Dermis blood vessel endothelial cell (primary cell): ENCODE measurements at places on chromosomes 13 and 19. TPM values are rescaled to one million over a fixed set of nuclear protein-coding genes. Genes with fewer than 3 reads are reported as not detected.

DNA sequence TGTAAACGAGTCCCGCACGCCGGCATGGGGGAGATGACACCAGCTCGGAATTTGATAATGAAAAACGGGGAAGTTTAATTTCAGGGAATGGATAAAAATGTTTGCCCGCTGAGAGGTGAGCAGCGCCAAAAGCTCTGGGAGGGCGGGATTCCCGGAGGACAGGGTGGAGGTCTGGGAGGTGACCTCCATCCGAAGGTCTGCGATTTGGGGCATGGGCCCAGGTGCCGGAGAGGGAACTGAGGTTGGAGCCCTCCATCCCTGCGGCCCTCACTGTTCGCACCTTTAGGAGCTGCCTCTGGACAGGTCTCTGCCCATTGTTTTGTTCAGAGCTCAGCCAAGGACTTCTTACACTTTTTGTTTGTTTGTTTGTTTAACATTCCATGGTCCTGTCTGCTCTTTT lies 129.8 kb downstream of the URI1 start:
- no peak for DNase-seq

- DNase-seq = no peak
Measured at GRCh38 chr19:55018216-55018615, 19.8 kb downstream of the GP6 start.

- DNase-seq = no peak
Measured at GRCh38 chr19:33828266-33829075, 31.8 kb downstream of the KCTD15 start.

GRCh38 chr19:17393914-17394313 lies at the start of gene CCDC194:
CCDC194 (minus strand) TSS chr19:17394196; CDS start chr19:17394158, 38 bp downstream.
- DNase-seq = no peak

DNA sequence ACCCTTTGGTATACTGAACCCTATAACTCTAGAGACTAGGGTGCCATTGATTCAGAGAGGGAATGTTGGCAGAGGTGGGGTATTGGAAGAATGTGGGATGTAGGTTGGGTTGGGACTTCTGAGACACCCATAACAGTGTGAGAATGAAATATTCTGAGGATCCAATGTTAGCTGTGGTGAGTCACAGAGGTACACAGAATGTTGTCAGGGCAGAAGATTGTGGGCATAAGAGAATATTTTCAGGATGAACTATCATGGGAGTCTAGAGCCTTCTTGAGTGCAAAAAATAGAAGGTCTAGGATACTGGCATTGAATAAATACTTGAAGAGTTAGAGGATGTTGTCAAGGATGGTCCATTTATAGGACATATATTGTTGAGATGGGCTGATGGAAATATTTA lies 9.0 kb downstream of the KLK13 start:
- DNase-seq = no peak

GRCh38 chr13:98570929-98571372 lies 6.0 kb downstream of the STK24 start:
- DNase-seq = peak; percentile 72

GRCh38 chr19:55613930-55614710 lies 8.7 kb downstream of the ZNF865 start:
- no peak for DNase-seq

Gene SYDE1
- 22.5 and 22.6 TPM in 2 replicates for total RNA-seq

Gene COLGALT1
- total RNA-seq = 105 and 106 TPM in 2 replicates

Gene GZMM
- total RNA-seq = not detected in 2 replicates

Gene URI1
- total RNA-seq = 37.3 and 44.7 TPM in 2 replicates

Gene ARMC6
- 50.2 and 72.1 TPM in 2 replicates for total RNA-seq
